Left hindlimb (tissue), 1 donor: ENCODE measurements at places on chromosomes 7 and 10.

- peak; percentile 43 for DNase-seq
Measured at GRCh38 chr10:4183761-4184261, 398.8 kb upstream of the KLF6 start.

DNA sequence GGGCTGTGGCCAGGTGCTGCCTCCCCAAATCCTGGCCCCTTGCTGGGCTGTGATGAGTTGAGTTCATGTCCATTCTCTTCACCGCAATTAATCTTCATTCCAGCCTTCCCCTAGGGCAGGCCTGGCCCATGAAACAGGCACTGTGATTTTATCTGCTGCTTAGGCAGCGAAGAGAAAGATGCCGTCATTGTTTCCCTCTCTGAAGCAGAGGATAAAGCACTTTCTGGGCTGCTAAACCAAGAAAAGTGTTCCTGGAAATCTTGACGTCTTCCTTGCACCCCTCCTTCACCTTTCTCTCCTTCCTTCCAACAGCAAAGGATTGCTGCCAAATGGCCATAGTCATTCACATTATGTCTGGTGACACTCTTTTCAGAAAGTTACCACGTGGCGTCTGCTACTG lies 265.9 kb downstream of the ZEB1 start:
- DNase-seq = peak; percentile 44

DNA sequence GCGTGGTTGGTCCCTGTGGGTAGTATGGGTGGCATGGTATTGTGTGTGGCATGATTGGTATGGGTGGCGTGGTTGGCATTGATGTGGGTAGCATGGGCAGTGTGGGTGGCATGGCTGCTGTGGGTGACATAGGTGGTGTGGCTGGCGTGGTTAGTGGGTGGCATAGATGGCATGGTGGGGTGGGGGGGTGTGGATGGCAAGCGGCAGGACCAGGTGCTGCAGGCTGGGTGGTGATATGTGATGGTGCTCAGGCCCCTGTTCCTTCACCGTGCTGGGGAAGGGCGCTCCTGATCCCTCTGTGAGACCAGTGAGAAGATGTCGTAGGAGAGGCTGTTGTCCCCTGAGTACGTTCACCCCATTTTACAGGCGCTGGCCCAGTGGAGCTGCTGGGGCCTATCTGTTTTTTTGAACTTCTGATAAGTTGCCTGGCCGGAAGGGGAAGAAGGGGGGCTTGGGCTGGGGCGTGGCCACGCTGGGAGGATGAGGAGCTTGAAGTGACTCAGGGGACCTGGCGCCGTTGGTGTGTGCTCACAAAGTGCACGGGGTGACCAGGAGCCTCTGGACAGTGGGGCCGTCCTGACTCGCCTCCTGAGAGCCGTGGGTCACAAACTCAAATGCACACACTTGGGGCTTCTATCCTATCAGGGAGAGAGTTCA lies 17.5 kb downstream of the INPP5A start:
- DNase-seq = no peak

DNA sequence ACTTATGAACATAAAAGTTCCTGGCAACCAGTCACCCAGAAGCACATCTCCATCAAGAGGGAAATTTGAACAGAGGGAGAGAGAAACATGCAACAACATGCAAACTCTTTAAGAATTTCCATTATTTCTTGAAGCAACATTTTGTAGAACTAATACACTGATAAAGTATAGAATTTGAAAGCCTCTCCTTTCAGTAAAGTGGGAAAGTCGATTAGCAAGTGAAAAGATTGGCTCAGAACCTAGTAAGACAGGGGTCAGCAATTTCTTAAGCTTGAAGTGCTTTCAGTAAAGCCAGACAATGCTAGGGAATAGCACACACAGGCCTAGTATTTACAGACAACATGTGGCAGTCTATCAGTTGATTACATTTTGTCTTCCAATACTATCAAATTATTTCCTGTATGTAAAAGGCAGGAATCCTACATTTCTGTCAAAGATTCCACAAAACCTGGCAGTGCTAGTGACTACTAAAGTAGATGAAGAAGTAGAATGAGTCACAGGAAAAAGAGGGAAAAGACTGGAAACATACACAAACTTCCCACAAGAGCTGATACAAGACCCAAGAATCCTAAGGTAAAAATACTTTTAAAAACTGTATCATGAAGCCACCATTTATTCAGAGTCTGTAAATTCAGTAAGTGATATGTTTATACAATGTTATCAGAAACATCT lies 25.2 kb downstream of the DNAJC1 start:
- DNase-seq = no peak

GRCh38 chr10:122296363-122297120 lies 25.4 kb downstream of the BTBD16 start:
- DNase-seq = no peak

DNA sequence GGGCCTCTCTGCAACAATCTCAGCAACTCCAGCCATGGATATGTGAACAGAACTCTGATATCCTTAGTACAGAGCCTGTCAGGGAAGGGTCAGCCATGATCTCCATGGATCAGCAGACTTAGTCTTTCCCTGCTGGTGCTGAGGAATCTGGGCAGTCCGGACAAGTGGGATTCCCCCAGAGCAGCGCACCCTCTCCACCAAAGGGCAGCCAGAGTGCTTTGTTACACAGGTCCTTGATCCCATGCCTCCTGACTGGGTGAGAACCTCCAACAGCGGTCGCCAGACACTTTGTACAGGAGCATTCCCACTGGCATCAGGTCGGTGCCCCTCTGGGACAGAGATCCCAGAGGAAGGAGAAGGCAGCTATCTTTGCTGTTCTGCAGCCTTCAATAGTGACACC lies 38.9 kb downstream of the TPK1 start:
- DNase-seq = no peak

GRCh38 chr7:29599026-29599425 lies 35.4 kb downstream of the PRR15 start:
- no peak for DNase-seq

DNA sequence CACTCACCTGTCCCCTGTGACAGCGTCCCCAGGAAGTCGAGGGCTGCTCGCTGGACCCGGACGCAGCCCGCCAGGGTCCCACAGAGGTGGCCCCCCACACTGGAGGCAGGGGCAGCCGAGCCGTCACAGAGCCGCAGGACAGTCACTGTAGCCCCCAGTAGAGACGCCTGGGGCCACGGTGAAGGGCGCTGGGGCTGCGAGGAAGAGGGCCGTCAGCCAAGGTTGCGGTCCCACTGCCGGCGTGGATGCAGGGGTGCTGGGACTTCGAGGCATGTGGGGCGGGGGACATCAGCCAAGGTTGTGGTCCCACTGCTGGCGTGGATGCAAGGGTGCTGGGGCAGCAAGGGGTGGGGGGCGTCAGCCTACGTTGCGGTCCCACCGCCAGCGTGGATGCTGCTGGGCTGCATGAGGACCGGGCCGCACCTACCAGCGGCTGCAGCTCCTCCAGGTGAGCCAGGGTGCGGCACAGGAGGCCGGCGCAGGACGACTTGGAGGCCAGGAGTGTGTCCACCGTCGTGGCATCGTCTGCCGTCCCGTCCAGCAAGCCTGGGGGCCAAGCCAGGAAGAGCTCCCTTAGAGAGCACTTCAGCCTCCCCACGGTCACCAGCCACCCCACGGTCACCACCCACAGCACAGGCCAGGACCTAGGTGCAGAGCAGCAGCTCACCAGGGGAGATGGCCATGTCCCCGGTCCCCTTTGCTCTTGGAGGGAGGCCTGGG lies 13.9 kb downstream of the BRAT1 start:
- peak; percentile 31 for DNase-seq

DNA sequence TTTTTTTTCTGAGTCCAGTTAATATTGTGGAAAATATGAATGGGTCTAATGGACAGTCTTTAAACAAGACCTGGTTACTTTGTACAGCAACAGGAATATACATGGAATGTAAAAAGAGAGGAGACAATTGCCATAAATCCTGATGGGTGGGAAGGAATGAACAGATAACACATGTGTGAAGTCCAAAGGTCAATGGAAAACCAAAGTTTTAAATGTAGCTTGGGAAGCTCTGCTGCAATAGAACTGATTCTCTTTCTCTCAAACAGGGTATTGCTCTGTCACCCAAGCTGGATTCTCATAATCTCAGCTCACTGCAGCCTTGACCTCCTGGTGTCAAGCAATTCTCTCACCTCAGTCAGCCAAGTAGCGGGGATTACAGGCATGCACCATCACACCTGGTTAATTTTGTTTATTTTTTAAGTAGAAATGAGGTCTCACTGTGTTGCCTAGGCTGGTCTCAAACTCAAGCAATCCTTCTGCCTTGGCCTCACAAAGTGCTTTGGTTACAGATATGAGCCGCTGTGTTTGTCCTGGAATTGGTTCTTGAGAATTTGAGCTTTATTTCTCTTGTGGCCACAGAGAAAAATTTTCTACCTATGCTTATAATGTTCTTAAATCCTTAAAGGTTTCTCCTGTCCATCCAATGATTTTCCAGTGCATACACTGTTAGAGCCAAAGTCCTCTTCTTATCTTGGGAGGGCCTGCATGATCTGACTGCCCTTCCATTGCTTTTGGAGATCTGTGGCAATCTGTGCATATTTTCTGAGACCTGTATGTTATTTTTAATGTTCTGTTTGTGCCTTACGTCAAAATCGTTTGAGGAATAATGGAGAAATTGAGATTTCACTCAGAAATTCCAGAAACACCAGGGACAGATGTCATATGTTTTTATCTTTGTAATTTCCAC lies 30.7 kb upstream of the ZNF92 start:
- DNase-seq = no peak

- no peak for DNase-seq
Measured at GRCh38 chr7:106377847-106378361, 93.1 kb upstream of the NAMPT start.

DNA sequence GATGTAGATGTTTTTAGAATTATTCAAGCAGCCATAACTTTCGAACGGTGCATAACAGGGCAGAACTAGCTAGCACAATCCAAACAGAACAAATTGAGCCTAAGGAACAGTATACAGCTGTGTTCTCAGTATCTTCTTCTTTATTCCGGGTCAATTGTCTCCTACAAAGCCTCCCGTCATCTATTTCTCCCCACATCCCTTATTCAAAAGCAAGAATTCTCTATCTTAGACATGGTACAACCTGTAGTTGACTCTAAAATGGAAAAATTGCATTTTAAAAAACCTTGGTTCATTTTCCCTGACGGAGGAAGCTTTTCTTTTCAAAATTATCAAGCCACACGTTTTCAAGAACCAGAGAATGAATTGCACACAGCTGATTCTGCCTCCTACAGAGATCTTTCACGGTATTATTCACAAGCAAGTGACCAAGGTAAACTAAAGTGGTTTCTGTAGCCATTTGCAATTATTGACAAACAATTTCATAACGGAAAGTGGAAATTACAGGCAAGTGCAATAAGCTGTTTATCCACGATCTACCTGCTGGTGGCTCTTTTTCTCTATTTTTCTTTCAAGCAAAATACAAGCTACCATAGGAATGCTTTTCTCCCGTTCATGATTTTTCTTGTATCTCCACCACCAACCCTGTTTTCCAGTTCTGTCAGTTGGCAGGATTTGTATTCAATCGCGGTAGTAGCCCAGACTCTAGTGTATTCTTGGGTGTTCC lies 2.3 kb downstream of the GRM8 start:
- DNase-seq = no peak

- DNase-seq = peak; percentile 48
Measured at GRCh38 chr7:128104108-128104742, 73.0 kb upstream of the LRRC4 start.

DNA sequence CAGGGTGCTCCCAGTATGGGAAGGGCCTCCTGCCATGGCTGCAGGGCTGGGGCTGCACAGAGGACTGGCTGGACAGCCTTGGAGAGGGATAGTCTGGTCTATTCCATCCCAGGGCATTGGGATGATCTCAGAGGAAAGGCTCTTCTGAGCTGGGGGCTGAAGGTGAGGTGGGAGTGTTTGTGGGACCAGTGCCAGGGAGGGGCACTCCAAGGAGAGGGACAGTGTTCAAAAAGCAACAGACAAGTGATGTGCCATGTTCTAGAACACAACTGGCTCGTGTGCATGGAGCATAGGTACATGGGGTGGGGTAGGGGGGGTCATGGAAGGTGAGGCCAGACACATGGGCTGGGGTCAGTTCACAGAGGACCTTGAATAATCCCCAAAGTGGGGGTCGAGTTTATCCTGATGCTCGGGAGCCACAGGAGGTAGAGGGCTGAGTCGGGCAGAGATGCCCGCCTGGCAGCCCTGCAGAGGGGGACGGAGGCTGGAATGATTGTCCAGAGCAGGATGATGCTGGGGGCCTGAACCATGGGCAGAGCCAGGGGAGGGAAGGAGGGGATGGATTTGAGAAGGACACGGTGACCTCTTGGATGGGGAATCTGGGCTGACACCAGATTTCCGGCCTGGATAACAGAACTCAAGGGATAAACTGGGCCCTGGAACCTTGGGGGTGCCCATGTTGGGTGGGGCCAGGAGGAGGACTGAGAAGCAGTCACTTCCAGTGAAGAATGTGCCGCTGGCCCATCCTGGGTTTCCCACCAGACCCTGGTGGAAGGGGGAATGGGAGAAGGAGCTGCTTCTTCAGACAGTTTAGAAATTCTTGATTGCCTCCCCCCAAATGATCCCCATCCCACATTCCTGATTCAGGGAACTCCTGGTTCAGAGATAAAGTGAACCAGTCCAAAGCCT lies 50.4 kb downstream of the NEURL1 start:
- no peak for DNase-seq

GRCh38 chr7:86784765-86785164 lies 141.1 kb downstream of the GRM3 start:
- no peak for DNase-seq

DNA sequence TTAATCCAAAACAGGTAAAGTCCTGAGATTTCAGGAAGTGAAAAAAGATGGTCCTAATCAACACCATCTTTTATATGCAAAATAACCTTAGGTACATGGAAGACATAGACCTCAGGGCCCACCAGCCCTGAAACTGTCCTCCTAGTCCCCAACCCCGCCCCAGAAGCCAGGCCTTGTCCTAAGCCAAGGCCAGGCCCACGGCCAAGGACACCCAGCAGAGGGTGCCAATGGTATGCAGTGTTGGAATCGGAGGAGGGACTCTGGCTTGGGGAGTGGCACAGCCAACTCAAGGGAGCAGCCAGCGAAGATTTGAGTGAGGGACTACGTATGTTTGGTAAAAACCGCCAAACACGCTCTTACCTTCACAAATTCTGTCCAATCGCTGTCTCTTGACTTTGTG lies 96.7 kb downstream of the ZRANB1 start:
- no peak for DNase-seq

DNA sequence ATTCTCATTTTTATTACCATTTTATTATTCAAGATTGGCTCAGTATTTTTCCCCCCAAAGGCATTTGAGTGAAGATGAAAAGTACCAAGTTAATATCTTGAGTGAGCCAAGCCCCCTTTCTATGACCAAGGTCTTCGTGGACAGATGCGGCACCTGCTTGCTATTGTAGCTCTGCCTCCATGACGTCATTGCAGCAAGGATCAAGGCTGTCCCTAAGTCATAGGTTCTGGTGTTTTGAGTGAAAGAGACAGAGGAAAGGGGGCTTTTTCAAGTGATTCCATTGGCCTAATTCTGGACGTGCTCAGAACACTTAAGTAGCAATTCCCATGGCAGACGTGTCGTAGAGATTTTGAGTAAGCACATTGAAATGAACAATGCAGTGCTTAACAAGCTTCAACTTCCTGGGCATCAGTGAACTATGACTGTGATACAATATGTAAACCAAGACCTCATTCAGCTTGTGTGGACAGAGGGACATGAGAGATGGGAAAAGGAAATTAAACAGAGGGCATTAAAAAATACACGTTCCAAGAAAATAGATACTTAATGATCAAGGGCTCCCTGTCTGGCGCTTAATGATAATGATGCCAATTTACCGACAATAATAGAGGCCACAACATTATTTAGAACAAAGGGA lies 248.7 kb upstream of the NPVF start:
- DNase-seq = no peak

GRCh38 chr7:71021131-71021530 lies 110.8 kb upstream of the GALNT17 start:
- peak; percentile 76 for DNase-seq

- no peak for DNase-seq
Measured at GRCh38 chr7:66267249-66267648, 62.1 kb downstream of the TPST1 start.

GRCh38 chr10:103690281-103690680 lies 165.1 kb downstream of the SH3PXD2A start:
- DNase-seq = no peak
